Spleen (tissue), 13 donors: ENCODE measurements at places on chromosomes 2 and 18. TPM values are rescaled to one million over a fixed set of nuclear protein-coding genes. Genes with fewer than 3 reads are reported as not detected.

- no peaks in the 10 kb centered on the region for H3K4me1 ChIP-seq
- H3K4me3 ChIP-seq, result no peak overlapping the region
- H3K27ac ChIP-seq, result no peak overlapping the region
- DNase-seq, result no peak
- no peaks in the 10 kb centered on the region for H3K27me3 ChIP-seq
These were observed 565.1 kb upstream of the GCFC2 start for GRCh38 chr2:76275788-76276187.

DNA sequence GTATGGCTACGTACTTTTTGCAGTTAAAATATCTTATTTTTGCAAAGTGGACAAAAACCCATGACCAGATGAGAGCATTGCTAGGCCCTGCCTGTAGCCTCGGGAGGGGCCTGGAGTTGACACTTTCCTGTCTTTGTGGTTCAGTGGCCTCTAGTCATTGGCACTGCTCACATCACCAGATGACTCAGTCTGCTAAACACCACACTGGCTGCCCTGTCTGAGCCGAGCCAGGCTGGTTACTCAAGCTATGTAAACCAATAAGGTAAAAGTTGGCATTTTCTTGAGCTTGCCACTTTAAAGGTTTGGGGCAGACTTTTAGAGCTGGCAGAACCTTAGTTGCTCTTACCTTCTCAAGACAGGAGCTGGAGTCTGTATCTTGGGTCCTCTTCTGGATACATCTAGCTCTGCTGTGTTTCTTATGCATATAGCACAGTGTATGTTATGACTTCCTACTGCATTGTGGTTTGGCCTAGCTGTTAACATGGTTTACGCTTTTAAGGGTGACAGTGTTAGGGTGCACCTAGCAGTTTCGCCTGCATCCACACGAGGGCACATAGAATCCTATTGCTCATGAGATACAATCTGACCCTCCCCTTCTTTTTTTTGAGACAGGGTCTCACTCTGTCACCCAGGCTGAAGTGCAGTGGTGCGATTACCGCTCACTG, 76.4 kb downstream of the AP1S3 start:
- peak overlapping the region; percentile 11 for H3K27ac ChIP-seq
- peaks cover 4% of the 10 kb centered on the region for H3K36me3 ChIP-seq
- no peak overlapping the region for H3K4me3 ChIP-seq
- H3K27me3 ChIP-seq, result no peaks in the 10 kb centered on the region
- DNase-seq, result peak; percentile 80

- no peak for DNase-seq
- no peak overlapping the region for H3K27ac ChIP-seq
- no peaks in the 10 kb centered on the region for H3K36me3 ChIP-seq
- H3K4me3 ChIP-seq, result no peak overlapping the region
- no peaks in the 10 kb centered on the region for H3K4me1 ChIP-seq
- H3K27me3 ChIP-seq, result peaks cover 7% of the 10 kb centered on the region
These were observed 1.5 kb downstream of the DAPL1 start for GRCh38 chr2:158796652-158797051.

GRCh38 chr18:36095936-36096519, 28.7 kb upstream of the RPRD1A start:
- DNase-seq, result no peak
- H3K4me3 ChIP-seq, result no peak overlapping the region
- no peak overlapping the region for H3K27ac ChIP-seq
- H3K27me3 ChIP-seq, result no peaks in the 10 kb centered on the region
- H3K4me1 ChIP-seq, result no peaks in the 10 kb centered on the region
- no peaks in the 10 kb centered on the region for H3K36me3 ChIP-seq

GRCh38 chr18:44731530-44732237, 51.0 kb downstream of the SETBP1 start:
- no peak overlapping the region for H3K27ac ChIP-seq
- DNase-seq, result no peak
- H3K4me1 ChIP-seq, result peaks cover 64% of the 10 kb centered on the region

ITPRIPL1 gene
- 6.6 TPM for total RNA-seq

DHRS9 gene
- total RNA-seq, result 2.8 TPM

CD207 gene
- total RNA-seq, result not detected
